ENCODE measurements at places on chromosomes 1 and 21. TPM values are rescaled to one million over a fixed set of nuclear protein-coding genes. Genes with fewer than 3 reads are reported as not detected.

DNA sequence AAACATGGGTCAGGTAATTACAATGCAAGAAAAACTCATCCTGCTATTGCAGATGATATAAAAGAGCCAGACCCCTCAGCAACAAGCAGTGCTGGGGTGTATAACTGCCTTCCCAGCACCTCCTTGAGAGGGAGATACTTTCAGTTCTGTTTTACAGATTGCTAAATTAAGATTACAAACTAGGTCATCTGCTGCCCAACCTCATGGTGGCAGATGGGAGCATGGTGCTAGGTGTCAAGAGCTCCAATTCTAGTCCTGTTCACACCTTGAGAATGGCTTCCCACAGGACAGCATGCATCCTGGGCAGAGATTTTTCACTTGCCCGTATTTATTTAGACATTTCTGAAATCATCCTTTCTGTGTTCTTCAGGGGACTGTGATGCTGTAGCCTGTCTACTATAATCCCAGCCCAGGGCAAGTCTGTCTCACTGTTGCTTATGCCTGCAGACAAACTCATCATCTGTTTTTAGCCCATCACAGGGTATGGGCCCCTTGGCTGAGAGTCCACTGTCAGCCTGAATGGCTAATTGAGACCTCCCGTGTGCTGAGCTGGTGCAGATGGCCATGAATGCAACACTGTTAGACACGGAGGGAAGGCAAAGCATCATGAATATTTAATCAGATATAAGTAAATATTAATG lies 40.2 kb upstream of the PBX1 start:
- no peak for DNase-seq

- no peak for DNase-seq
These were observed 112.7 kb downstream of the ERG start for GRCh38 chr21:38385427-38386175.

GRCh38 chr1:229896861-229897260 lies 170.2 kb upstream of the GALNT2 start:
- DNase-seq = no peak

The AMPD1 gene
- 0.21 TPM for total RNA-seq

- no peak for DNase-seq
These were observed 35.8 kb downstream of the CELF3 start for GRCh38 chr1:151680826-151681225.

Data from lower lobe of right lung (tissue), 2 donors.